ENCODE measurements at places on chromosomes 3 and 15.

DNA sequence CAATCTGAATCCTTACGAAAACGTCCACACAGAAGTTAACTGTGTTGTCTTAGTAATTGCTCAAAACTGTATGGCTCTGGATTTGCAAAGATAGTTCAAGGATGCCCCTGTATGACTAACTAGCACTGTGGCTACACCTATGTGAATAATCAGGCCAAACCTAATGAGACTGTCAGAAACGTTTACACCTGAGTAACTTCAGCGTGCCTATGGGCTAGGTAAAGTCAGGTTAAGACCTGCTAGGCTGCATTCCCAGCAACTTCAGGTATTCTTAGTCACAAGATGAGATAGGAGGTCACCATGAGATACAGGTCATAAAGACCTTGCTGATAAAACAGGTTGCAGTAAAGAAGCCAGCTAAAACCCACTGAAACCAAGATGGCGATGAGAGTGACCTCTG is 87.8 kb upstream of the PLXND1 start:
- no peak for DNase-seq

DNA sequence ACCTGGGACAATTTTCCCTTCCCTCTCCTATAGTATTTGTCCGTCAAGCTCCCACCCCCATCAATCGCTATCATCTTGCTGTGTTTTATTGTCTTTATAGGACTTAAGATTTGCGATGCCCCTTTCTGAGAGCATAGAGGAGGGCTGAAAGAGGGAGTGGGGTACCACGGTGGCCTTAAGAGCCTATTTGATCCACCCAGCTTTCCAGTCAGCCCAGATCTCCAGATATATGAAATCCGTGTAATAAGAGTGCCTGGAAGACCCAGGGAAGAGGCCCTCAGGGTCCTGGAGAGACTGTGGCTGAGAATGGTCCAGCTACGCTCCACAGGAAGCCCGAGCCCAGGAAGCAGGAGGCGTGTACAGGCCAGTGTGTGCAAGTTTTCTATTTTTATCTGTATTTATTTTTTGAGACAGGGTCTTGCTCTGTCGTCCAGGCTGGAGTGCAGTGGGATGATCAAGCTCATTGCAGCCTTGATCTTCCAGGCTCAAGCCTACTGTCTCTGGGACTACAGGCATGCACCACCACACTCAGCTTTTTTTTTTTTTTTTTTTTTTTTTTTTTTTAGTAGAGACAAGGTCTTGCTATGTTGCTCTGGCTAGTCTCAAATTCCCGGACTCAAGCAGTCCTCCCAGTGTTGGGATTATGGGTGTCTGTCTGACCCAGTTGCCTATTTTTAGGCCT is 964 bp upstream of the NCKIPSD start:
- DNase-seq: no peak

DNA sequence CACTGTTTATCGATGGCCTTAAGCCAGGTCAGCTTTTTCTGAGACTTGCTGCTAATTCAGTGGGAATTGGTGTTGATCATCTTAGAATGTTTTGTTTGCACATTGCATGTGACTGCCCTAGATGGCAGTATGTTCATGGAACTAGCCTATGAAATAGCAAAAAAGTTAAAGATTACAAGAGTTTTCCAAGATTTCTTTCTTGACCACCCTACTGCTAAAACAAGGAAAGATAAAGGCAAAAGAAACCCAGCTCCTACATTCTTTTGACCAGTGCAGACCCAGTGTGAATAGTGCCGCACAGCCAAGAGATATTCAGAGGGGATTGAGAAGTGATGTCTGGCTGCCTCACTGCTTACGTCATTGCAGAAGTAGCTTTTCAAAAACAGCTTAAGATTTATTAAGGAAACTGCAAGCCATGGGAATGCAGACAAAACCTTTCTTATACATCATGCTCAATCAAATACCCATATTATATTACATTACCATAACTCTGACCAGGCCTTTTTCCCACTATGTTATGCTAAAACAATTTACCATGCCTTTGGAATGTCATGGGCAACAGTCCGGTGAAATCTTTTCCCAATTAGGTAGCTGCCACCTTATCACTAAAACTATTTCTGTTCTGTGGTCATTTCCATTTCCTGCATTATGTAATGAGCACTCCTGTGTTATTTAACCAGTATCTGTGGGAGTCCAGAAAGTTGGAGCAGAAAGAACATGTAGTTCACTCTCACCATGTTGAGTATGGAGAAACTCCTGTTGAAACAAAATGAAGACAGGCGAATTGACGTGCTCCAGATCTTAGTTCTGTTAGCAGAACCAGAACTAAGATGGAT is 6.0 kb downstream of the PHLDB2 start:
- no peak for DNase-seq

DNA sequence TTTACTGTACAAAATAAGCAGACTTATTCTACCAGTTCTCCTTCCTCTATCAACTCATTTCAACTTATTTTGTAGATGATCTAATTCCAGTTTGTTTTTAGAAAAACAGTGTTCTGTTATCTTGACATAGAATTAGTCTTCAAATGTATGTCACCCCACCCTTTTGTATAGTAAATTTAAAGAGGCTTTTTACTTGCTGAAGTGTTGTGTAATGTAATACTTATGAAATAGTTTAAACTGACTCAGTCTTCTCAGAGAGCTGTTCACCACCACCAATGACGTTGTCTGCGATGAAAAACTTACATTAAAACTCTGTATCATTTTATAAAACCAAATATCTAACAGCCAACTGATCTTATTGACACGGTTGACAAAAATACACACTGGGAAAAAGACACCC is 82.9 kb downstream of the RAP2B start:
- no peak for DNase-seq

GRCh38 chr3:187968883-187969580 is 184.9 kb upstream of the LPP start:
- no peak for DNase-seq

GRCh38 chr3:4739289-4740236 is 239.7 kb upstream of the BHLHE40 start:
- no peak for DNase-seq

DNA sequence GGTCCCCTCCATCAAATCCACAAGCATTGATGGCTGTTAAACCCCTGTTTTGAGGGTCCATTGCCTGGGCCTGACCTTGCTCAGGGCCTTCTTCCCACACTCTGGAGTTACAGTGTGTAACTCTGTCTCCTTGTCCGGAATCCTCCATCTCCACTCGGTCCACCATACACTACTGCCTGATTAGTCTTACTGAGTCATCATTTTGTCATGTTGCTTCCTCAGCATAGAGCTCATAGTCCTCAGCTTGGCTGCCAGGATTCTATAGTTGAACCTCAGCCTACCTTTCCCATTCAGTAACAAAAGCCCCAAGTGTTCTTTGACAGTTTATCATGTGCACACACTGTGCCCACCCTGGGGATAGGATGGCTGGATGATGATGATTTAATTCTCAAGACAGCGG is 113.0 kb downstream of the PDE8A start:
- no peak for DNase-seq

GRCh38 chr3:25057379-25057778 is 370.7 kb upstream of the RARB start:
- no peak for DNase-seq

DNA sequence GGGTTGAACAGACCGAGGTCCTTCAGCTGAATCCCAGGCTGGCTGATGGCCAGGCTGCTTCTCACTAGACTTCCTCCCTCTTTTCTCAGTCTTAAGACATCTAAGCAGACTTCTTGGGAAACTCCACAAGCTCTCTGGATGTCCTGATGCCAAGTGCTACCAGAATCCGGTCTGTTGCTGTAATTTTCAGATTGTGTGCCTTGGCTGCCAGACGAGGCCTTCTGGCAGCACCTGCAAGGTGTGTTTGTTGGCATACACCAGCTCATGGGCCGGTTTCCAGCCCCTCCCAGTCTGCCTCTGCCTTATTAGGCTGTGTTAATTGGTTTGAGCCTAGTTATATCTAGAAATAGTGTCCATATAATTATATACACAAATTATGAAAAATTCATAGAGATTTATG is 120.6 kb downstream of the TNIK start:
- no peak for DNase-seq

DNA sequence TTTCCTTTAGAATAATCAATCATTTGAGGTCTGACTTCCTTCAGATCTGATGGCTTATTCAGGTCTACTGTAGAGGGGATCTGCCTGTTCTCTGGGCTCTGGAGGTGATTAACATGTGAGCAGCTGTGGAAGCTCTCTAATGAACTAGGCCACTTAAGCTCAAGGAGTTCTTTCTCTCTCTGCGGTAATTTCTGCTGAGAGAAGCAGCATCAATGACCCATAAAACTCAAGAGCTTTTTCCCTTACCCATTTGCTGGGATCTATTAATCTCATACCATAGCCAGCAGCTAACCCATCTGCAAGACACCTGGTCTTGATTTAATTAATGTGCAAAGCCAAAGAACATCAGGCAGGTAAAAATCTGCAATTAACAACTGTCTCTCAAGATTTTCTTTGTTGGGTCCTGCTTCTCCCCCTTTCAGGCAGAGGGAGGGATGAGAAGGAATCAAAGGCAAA is 73.2 kb upstream of the DLG1 start:
- DNase-seq: no peak

DNA sequence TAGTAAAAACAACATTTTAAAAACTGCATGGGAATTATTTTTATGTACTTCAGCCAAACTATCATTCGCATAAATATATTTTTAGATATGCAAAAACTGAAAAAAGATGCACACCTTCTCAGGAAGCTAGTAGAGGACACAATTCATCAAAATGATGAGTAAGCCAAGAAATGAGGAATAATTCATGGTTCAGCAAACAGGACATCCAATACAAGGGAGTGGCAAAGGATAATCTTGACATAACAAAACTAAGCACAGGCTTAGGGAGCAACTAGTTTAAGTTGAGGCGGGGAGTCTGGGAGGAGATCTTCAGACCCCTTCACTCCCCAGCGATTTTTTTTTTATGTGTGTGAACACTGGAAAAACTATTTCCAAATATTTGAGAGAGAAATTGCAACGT is 93.7 kb downstream of the ZNF280D start:
- DNase-seq: no peak

GRCh38 chr3:170355738-170356595 is 1.5 kb upstream of the SKIL start:
- DNase-seq: no peak

GRCh38 chr3:183637106-183637486 is 1.7 kb downstream of the KLHL24 start:
- DNase-seq: no peak

DNA sequence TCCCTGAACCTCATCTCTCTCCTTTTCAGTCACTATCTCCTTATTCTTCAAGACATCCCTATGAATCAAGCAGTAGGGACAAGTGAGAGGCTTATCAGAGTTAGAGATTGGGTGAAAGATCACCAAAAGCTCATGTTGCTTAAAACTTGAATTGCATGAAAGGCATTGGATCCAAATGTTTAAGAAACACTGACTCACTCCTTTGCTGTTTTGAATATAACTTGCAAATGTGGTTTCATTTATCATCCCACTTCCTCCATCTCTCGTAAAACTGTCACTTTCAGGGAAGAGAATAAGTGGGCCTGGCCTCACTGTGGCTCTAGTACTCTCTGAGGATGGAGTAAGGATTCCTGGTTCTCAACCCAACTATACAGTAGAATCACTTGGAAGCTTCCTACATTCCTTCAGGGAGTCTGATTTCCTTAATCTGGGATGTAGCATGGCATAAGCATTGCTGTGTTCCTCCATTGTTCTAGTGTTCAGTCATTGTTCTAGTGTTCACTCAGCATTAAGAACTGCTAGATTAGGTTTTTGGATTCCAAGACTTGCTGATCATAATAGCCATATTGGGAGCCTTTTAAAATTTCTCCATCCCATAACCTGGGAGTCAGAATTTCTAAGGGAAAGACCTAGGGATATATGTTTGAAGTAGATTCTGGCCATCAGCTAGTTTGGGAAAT is 171.8 kb downstream of the TMEM108 start:
- no peak for DNase-seq

GRCh38 chr15:23411841-23412240 is 35.2 kb downstream of the GOLGA6L2 start:
- DNase-seq: no peak

- no peak for DNase-seq
Measured at GRCh38 chr15:100529556-100529955, 806 bp upstream of the CERS3 start.

- peak; percentile 33 for DNase-seq
Measured at GRCh38 chr3:160400030-160400701, 716 bp downstream of the SMC4 start.

DNA sequence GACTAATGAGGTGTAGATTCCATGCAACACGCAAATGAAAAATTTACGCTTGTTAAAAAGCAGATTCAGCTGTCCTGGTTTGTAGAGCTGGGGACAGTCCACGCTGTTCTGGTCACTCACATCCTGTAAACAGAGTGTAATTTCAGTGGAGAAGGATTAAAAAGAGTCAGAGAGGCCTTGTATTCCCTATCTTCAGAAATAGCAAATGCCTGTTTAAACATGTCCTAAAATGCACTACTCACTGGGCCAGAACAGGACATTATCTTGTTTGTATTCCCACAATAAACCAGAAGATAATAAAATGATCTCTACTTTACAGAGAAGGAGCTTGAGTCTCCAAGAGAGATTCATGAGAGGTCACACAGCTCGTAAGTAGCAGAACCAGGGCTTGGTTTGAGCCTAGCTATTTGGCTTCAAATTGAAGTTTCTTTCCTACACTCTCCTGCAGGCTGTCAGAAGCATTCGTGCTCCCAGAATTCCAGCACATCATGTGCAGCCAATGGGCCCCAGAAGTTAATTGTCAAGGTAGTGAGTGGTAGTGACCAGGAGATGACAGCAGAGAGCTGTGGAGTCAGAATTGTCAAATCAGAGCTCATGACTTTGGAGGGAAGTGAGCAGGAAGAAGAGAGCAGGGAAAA is 242.5 kb downstream of the ATP8B4 start:
- no peak for DNase-seq

DNA sequence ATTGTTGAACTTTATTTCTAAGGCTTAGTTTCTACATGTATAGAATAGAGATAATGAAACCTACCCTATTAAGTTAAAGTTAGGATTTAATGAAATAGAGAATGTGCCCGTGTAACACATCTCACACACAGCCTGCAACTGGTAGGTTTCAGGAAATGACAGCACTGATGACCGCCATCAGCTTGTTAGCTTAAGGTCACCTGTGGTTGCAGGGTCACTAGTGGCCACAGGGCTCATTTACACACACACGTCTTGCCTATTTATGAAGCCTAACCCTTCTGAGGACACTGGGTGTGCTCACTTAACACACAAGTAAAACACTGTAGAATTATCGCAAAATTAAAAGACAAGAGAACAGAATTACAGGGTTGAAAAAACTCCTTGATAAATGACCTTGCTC is 20.1 kb downstream of the CHRM5 start:
- DNase-seq: no peak

- no peak for DNase-seq
Measured at GRCh38 chr15:88619796-88620195, 1.3 kb upstream of the AEN start.

GRCh38 chr3:38136393-38136776 is 542 bp downstream of the ACAA1 start:
- DNase-seq: no peak

GRCh38 chr3:142152384-142152783 is 3.0 kb upstream of the TFDP2 start:
- DNase-seq: peak; percentile 13

- DNase-seq: no peak
Measured at GRCh38 chr15:90336705-90337141, 15.4 kb upstream of the ZNF774 start.

All from CD8-positive, alpha-beta T cell (primary cell).